ENCODE measurements at places on chromosomes 7 and 10.

DNA sequence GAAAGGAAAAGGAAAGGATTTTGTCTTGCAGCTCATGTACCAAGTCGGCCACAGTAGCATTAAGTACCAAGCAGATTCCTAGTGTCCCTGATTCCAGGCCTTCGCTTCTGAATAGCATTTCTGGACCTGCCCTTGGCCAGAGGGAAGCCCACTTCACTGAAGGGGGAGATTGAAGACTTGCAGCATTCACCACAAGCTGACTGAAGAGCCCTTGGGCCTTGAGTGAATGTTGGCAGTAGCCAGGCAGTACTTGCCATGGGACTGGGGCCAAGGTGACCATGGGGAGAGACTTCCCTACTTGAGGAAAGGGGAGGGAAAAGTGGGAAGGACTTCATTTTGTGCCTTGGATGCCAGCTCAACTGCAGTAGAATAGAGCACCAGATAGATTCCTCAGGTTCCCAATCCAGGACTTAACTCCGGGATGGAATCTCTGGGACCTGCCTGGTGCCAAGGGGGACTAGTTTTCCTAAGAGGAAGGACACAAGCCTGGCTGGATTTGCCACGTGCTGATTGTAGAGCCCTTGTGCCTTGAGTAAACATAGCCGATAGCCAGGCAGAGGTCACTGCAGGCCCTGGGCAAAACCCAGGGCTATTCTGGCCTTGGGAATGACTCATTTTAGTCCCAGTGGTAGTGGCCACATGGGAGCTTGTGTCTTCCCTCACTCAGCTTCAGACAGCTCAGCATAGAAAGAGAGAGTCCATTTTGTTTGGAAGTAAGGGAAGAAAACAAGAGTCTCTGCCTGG, 141.7 kb upstream of the KCND2 start:
- DNase-seq, result no peak

GRCh38 chr7:131942287-131943150, 386.1 kb upstream of the PODXL start:
- no peak for DNase-seq

DNA sequence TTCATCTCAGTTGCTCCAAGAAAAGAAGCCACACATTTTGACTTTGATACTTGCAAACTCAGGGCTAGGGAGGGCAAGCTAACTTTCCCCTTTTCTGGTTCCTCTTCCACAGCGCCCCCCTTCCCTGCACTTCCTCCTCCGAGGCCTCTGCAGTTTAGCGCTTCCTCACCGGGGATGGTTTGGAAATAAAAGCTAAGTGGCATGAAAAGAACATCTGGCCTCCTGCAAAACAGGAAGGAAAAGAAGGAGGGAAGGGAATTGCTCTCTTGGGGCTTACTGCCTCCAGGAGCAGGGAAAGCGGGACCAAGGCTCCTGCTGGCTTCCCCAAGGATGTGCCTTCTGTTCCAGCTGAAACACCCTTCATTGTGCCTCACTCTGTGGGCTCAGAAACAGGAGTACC, 42.3 kb downstream of the PRKCQ start:
- peak; percentile 71 for DNase-seq

DNA sequence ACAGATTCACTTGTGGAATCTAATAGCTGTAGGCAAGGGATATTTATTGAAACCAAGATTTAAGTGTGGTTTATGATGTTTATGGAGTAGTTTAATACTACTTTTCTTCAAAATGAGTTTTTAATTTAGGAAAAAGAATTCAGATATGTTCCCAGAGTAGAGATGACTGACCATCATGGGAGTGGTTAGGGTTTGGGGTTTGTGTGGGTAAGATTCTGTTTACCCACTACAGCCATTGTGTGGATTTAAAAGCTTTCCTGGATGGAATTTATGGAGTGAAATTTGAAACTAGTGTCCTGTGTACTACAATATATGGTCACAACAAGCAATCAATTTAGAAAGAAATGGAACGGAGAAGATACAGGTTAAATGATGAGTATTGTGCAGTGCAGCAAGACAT, 453.5 kb downstream of the AUTS2 start:
- no peak for DNase-seq

DNA sequence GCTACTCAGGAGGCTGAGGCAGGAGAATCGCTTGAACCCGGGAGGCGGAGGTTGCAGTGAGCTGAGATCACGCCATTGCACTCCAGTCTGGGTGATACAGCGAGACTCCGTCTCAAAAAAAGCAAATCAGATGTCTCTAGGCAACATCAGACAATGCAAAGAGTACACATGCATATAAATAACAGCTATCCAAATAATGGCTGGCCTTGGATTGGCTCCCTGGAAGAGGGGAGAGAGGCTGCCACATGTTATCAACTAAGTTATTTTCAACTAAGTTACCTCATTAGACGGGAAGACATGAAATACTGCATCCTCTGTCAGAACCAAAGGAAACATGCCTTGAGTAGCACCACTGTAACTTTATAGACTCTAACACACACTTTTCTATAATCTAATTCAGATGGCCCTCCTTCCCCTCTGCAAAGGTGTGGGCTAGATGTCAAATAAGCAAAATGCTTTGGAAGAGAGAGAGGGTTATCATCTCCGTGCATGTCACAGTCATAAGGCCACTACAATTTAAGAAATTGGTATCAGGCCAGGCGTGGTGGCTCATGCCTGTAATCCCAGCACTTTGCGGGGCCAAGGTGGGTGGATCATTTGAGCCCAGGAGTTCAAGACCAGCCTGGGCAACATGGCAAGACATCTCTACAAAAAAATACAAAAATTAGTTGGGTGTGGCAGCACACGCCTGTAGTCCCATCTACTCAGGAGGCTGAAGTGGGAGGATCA, 22.5 kb upstream of the SPOCK2 start:
- DNase-seq, result no peak

- no peak for DNase-seq
These were observed 4.4 kb downstream of the TBX20 start for GRCh38 chr7:35249537-35249907.

DNA sequence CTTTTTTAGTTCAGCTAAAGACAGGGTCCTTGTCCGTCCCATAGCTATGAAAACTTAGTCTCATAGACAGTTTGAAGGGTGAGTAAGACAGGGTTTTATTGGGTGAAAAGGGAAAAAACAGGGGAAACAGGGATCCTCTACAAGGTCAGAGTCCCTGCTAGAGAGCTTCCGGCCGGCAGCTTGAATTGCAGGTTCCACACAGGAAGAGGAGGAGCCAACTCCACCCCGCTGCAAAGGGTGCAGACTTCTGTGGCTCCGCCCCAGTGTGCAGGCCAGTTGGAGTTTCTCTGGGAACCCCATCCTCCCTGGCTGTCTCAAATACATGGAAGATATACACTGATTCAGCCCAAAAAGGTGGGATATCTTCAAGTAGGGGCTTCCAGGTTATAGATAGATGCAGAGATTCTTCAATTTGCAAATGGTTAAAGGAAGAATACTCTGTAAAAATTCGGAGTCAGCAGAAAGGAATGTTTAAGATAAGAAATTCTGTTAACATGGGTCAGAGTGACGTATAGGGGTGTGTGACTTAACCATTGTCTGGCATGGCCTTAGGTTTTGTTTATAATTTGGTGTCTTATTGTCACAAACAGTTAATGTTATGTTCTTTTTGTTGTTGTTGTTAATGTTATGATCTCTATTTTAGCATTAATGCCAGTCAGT, 34.6 kb upstream of the HECW1 start:
- DNase-seq, result no peak

DNA sequence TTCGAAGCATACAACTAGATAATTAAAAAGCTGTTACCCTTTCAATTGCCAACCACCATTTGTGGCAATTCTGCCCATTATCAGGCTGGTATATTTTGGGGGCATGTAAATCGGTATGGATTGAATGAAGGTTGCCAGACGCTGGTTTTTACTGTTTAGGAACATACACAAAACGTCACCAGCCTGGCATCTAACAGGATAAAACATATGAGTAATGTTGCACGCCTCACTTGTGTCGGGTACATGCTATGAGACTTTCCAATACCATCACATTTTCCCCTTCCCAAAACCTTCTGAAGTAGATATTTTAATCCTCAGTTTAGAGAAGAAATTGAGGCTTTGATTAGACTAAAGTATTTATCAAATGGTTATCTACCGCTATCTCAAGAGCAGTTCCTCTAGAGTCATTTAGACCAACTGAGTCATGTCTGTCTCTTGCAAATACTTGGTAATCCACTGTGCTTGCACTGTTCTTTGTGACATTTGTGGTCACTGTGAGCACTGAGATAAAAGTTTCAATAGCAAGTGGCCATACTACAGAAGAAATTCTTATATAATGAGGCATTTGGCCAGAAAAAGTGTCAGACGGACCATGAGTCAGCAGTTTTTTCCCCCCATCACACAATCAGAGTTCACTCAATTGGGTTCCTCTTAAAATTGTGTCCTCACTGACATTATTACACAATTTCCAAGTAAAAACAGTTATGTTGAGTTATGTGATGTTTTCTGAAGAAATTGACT, 498.7 kb downstream of the NXPH1 start:
- no peak for DNase-seq

DNA sequence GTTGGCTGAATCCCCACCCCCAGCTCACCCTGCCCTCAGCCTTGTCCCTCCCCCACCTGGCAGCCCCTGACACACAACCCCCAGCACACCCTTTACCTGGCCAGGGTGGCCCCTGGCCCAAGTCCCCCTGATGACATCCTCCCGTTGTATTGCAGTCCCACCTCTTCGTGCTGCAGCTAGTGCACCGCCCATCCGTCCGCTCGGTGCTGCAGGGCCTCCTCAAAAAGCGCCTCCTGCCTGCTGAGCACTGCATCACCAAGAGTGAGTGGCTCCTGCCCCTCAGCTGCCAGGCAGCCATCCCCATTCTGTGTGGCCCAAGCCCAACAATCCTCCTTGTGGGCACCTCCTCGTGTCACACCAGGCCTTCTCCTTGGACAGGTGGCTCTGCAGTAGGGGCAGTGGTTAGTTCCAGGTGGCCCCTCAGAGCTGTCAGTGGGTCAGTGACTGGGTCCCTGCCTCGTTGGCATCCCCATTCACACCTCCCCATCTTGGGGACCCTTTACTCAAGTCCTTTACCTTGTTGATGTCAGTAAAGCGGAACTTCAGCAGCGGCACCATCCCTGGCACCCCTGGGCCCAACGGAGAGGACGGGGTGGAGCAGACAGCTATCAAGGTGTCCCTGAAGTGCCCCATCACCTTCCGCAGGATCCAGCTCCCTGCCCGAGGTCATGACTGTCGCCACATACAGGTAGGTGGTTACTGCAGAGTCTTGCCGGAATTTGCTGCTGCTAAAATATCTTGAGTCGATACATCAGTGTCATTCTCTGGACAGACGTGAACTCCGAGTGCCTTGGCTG, 14.3 kb downstream of the ZMIZ2 start:
- no peak for DNase-seq

GRCh38 chr10:88256886-88257285, 326.2 kb downstream of the RNLS start:
- DNase-seq, result no peak

DNA sequence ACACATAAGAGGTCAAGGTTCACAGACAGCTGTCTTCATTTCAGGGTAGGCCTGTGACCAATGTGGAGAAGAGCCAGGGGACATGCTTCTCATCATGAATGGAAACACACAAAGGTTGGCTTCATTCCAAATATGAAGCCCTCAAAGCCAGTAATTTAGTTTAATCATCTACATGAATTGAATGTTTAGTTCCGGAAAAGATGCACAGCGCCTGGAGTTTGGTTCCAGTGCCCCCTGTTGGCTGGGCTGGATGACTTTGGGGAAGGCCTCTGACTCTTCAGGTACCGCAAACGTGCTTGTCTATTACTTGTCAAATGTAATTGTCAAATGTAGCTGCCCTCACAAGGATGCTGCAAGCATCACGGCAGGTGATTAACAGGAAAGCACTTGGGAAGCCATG, 130.7 kb downstream of the ADRA2A start:
- DNase-seq, result peak; percentile 29

DNA sequence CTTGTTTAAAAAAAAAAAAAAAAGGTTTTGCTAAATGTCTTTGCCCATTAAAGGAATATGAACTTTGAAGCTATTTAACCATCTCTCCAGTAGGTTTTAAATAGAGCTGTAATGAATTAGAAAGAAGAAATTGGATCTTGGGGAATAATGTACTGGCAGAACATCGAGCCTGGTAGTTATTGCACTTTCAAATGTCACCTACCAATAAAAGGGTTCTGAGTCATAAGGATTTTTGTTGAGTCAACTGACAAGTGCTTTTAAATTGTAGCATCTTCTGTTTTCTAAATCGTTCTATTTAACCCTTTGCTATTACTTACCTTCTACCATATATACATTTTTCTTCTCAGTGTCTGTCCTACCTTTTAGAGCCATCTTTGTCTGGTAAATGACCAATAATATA, 10.7 kb downstream of the CUTC start:
- DNase-seq, result no peak

DNA sequence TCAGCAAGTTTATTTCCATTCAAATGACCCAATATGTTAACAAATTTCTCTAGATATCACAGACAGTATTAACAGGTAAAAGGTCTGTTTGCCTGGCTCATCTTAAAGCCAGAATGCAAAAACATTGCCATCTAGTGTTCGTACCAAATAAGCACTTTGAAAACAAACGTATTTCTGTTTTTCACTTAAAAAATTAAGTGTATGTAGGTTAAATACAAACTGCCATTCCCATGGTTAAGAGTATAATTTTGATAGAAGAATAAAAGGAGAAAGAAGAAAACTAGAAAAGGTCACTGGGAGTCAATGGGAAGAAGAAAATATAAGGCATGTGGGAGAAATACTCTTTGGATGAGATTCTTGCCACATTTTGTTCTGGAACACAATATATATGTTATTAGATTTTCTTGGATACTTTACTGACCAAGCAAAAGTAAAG, 51.0 kb downstream of the ORC5 start:
- DNase-seq, result no peak

DNA sequence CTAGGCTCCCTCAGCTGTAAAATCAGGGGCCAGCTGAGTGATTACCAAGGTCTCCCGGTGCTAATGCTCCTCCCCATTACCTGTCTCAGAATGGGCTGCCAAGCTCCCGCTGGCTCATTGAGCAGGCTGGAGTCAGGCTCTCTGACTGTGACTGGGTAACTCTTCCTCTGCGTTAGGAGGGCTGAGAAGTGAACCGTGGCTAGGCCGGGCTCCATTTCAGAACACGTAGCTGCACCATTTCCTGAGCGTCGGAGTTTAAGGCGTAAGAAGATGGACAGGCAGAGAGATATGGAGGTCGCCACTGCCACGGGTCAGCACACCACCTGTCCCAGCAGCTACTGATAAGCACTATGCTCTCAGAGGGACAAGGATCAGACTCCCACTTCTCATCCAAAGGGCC, 250.3 kb downstream of the TCERG1L start:
- DNase-seq, result no peak

DNA sequence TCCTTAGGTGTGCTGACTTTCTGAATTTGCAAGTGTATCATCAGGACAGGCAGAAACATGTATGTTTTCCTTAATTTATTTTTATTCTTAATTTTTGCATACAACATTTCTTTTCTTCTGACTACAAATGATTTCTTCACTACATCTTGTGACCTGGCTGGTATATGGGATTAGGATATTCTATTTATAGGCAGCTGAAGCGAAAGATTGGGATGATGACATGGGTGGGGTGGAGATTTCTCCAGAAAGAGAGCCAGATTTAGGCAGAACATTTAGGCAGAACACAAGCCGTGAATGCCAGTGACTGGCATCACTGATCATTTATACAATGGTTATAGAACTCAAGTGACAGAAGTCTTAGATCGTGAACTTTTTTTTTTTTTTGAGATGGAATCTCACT, 256.7 kb downstream of the KLF6 start:
- no peak for DNase-seq

GRCh38 chr10:61120805-61121204, 176.8 kb upstream of the RHOBTB1 start:
- DNase-seq, result no peak

All from HL-60 (cell line).